Activated T-cell treated with anti-CD3 and anti-CD28 coated beads, Interleukin-2, amount 50 U/mL, for 72 hours (primary cell): ENCODE measurements at places on chromosomes 11 and 22. TPM values are rescaled to one million over a fixed set of nuclear protein-coding genes. Genes with fewer than 3 reads are reported as not detected.

SF3B2 gene
- total RNA-seq = 222 TPM

ANO5 gene
- total RNA-seq = not detected

OR4A16 gene
- total RNA-seq = not detected

MS4A8 gene
- total RNA-seq = not detected

KCNQ1 gene
- total RNA-seq = 11.4 TPM

TEX12 gene
- not detected for total RNA-seq

DNA sequence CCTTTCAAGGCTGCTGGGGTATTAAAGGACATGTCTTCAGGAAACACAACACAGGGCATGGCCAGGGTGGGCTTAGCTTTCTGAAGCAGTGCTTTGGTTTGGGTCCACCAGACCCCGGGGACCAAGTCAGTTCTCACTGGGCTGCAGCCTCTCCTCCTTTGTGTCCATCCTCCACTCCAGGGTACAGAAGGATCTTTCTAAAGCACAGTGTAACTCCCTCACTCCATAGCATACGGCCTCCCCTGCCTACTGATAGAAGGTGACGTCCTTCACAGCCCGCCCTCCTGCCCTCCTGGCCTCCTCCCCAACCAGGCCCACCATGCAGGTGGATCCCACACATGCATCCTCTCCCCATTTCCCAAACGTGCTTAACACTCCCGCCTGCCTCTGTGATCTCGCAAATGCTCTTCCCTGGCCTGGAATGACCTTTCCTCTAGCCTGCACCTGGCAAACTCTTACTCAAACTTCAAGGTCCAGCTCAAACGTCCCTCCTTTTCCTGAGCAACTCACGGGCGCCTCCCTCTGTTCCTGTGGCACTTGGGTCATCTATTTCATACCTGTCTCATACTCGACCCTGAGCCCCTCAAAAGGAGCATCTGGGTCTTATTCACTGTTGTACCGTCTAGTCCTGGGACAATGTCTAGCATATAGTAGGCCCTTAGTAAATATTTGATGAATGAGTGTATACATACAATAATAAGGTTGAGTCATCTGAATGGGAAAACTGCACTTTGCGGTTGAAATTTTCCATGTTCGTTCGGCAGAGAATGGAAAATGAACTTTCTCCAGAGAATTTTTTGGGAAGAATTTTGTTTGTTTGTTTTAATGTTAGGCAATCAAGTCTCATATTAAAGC, 187.7 kb downstream of the EFCAB6 start:
- no peaks in the 10 kb centered on the region for H3K4me1 ChIP-seq
- H3K36me3 ChIP-seq = no peaks in the 10 kb centered on the region
- no peak overlapping the region for H3K4me3 ChIP-seq

DNA sequence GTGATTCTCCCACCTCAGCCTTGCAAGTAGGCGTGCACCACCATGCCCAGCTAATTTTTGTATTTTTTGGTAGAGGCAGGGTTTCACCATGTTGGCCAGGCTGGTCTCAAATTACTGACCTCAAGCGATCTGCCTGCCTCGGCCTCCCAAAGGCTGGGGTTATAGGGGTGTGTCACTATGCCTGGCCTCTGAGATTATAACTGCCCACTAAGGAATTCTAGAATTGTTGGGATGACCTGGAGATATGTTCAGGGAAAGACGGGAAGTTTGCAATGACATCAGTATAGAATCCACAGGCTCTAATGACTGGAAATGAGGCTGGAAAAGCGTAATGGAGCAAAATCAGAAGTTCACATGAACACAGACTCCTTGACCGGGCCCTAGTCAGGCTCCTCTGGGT, 62.2 kb downstream of the CLMP start:
- no peak overlapping the region for H3K4me3 ChIP-seq
- H3K27me3 ChIP-seq = no peaks in the 10 kb centered on the region
- peaks cover 7% of the 10 kb centered on the region for H3K4me1 ChIP-seq
- DNase-seq = no peak

- H3K36me3 ChIP-seq = no peaks in the 10 kb centered on the region
- H3K27ac ChIP-seq = no peak overlapping the region
- DNase-seq = no peak
- no peaks in the 10 kb centered on the region for H3K27me3 ChIP-seq
Measured at GRCh38 chr11:12482839-12483238, 105.5 kb downstream of the PARVA start.
